ENCODE measurements at places on chromosomes 6 and 20.

- peak; percentile 24 for DNase-seq
Measured at GRCh38 chr6:33905071-33905609, 101.3 kb upstream of the MLN start.

- DNase-seq = no peak
Measured at GRCh38 chr6:158322724-158323560, 10.7 kb downstream of the TULP4 start.

- DNase-seq = peak; percentile 59
Measured at GRCh38 chr6:111804627-111805235, 68.5 kb downstream of the FYN start.

DNA sequence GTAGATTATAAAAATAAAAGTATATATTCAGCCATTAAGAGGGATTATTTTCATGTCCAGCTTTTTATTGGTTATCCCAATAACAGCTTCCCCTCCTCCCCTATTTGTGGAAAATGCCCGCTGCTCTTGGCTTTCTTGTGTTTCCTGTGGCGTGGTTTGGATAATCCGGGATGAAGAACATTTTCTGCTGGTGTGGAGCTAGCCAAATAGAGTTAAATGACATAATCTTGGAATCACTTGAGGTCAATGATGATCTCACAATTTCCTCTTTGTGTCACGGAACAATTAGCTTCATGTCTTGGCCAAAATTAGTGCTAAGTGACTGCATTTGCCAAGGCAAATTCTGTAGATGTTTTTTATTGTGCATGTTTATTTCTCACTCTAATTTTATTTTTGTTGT lies 394.0 kb downstream of the LAMA2 start:
- no peak for DNase-seq

DNA sequence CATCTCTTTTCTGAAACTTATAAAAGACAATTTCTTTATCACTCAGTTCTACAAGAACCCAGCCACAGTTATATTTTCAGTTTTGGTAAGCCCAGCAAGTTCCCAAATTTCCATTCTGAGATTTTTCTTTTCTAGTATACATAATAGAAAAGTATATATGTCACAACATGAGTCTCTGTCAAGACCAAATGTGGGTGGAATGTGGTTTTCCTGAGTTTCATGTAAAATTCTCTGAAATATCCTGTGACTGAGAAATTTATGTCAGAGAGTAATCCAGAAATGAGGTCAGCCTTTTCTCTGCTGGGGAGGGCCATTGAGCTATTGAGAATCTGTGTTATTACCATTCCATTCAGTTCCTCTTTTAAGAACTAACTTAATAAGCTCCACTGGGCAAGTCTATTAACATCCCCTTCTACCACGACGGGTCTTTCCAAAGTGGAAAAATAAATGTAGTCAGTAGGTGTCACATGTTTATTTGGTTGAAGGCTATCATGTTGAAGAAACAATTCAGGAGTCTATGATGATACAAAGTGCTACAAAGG lies 100.7 kb upstream of the HMGN3 start:
- DNase-seq = no peak

GRCh38 chr6:32152769-32153563 lies 975 bp upstream of the PPT2 start:
- no peak for DNase-seq

DNA sequence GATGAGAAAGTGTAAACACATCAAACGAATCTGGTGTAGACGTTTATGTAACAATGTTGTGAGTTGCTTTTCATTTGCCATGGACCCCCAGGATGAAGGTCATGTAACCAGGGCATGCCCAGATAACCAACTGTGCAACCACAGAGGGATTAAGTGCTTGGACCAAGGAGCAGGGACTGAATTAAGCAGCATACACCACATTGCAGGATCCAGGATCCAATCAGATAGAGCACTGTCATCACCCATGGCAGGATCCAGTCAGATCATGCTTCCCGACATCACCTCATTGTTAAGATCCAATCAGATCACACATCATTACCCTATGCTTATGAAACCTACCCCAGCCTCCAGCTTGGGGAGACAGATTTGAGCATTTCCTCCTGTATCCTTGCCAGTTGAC lies 74.3 kb upstream of the RCAN2 start:
- DNase-seq = no peak

DNA sequence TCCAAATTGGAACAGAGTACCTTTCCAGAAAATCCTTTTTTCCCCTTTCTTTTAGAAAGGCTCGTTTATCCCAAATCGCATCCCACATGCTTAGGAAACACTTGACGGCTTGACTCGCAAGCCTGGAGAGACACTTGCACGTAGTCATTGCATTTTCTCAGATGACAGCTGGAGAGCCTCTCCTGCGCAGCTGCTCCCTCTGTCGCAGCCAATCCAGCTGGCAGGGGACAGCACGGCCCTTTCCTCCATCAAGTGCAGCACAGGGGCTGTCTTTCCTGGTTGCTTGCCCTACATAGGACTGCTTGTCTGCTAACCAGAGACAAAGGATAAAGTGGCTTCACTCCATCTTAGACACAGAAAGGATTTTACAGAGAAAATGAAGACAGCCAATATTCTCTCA lies 77.6 kb upstream of the RGS17 start:
- no peak for DNase-seq

DNA sequence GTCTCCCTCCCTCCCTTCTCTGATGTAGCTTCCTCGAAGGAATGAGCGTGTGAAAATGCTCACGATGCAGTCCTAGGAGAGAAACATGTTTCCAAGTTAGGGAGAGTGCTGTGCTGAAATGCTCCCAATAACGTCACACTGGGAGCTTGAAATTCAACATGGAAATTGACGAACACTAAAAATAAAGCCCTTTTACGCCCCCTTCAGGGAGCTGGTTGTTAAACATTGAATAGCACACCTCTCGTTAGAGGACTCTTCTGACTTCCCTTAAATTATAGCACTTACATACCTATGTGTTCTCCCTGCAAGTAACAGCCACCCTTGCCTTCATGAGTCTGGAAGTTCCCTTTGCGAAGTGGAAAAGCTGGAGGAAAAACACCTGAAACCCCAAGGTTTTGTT lies 88.6 kb downstream of the BFSP1 start:
- no peak for DNase-seq

- DNase-seq = no peak
Measured at GRCh38 chr20:1022871-1023270, 20.8 kb upstream of the RSPO4 start.

GRCh38 chr20:8875586-8875985 lies 193.3 kb upstream of the PLCB4 start:
- no peak for DNase-seq

DNA sequence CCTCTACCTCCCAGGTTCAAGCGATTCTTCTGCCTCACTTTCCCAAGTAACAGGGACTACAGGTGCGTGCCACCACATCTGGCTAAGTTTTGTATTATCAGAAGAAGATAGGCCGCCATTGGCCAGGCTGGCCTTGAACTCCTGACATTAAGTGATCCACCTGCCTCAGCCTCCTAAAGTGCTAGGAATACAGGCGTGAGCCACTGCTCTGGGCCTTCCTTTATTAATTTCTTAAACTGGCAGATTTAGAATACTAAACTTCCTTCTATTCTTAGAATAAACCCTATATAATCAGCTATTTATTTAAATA lies 86.6 kb downstream of the HFE start:
- no peak for DNase-seq

DNA sequence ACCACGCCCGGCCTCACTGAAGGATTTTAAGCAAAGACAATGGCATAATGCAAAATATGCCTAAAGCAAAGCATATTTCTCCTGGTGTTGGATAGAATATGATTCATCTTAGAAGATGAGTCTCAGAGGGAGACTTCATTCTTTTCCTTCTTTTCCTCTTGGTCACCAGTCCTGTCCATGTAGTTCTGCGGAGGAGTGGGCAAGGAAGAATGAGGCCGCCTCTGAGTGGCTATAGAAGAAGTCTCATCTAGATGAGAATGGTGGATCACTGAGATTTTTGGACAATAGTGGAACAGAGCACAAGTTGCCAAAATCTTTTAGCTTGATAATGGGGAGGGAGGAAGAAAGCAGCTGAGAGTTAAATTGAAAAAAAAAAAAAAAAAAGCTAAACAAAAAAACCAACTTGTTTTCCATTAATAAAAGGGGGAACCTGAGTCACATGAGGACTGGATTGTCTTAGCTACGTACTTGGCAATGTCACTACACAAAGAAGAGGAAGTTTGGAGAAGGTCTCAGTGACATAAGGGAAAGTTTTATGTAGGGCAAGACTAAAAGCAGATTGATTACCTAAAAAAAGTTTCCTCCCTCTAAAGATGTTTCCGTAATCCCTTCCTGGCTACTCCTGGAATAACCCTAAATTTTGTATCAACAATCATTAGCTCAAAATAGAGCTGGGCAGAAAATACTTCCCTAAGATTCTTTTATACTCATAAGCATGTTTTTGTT lies 6.0 kb downstream of the CD83 start:
- no peak for DNase-seq

- no peak for DNase-seq
Measured at GRCh38 chr6:24631671-24632070, 14.3 kb downstream of the KIAA0319 start.

GRCh38 chr6:150006961-150007464 lies 18.3 kb downstream of the RAET1L start:
- DNase-seq = no peak

DNA sequence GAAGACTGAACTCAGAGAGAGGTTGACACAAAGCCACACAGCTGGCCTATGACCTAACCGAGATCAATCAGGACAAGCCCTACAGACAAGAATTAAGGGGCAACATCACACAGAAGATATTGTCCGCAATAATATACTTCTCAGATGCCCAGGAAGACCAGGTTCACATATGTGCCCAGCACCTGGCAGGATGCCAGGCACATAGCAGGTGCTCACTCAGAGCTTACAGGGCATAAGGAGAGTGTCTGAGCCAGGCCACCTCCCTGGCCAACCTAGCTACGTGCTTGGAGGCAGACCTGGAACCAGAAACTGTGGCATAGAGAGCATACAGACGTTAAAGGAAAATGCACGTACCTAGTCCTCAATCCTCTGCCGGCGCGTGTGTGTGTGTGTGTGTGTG lies 87.0 kb upstream of the LRFN2 start:
- no peak for DNase-seq
